ENCODE measurements at places on chromosomes 6 and 20. TPM values are rescaled to one million over a fixed set of nuclear protein-coding genes. Genes with fewer than 3 reads are reported as not detected.

The PSORS1C2 gene
- total RNA-seq, result not detected

The HLA-DRA gene
- total RNA-seq, result 174 TPM

GRCh38 chr20:51469578-51470498 is 72.7 kb downstream of the NFATC2 start:
- no peak for DNase-seq

The GUCA1A gene
- not detected for total RNA-seq

- DNase-seq, result no peak
These were observed 39.4 kb upstream of the PLEKHG1 start for GRCh38 chr6:150560004-150560883.

DNA sequence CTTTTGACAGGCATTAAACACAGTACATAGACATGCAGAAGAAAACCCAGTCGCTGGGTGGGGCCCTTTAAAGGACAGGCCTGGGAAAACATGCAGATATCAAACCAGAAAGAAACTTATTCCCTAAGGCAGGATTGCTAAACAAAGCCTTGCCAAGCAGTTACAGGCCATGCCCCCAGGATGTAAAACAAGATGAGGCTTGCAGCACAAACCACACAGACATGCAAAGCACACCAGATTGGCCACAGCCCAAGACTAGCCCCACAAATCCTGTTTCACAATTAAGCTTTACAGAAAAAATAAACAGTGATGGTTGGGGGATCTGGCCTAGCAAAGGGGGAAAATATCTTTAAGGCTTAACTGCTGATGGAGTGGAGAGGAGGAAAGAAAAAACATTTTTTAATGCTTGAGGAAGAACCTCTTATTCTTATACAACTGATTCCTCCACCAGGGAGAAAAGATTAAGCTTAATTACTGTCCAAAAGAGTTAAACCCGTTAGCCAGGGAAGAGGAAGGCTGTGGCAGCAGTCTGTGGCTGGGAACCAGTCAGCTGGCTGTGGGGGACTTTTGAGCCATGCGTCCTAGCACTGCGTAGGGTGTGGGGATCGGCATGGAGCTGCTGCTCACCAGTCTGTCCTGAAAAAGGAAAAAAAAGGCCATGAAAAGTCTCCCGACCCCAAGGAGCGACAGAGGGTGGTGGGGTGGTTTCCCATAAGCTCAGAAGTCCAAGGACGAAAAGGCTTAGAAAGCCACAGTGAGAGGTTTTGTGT is 28.4 kb downstream of the COL19A1 start:
- DNase-seq, result no peak

GRCh38 chr6:45590696-45591184 is 213.0 kb upstream of the SUPT3H start:
- DNase-seq, result no peak

The IMPG1 gene
- total RNA-seq, result not detected

- DNase-seq, result no peak
These were observed 81.3 kb downstream of the C6orf52 start for GRCh38 chr6:10613077-10613476.

The NKAPL gene
- total RNA-seq, result 3.1 TPM

- DNase-seq, result no peak
These were observed 9.5 kb downstream of the FAM120B start for GRCh38 chr6:170316071-170316470.

GRCh38 chr20:8423482-8423881 is 291.4 kb downstream of the PLCB1 start:
- DNase-seq, result no peak

- no peak for DNase-seq
These were observed 214.0 kb downstream of the WDR27 start for GRCh38 chr6:169487579-169488436.

The TGM2 gene
- 131 TPM for total RNA-seq

DNA sequence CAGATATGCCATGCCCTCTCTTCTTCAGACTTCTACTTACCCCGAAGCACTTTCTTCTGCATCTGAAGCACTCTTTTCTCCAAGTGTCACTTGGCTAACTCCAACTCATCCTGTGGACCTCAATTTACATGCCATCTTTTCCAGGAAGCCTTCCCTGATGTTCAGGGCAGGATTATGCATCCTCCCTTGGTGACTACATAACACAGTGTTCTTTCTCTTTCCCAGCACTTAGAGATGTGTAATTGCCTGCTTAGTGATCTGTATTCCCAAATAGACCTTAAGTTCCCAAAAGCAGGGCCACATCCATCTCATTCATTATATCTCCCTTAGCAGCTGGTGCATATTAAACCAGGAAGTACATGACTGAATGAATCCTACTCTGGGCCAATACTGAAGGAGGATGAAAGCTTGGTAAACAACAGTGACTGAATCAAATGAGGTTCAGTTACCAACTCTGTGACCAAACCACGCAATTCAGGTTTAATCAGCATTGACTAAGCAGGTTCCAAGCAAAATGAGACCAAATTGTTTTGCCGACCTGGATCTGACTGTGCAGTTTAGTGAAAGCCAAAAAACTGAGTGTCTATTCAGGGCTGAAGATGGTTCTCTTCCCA is 121.4 kb upstream of the TCF21 start:
- no peak for DNase-seq

The DUSP22 gene
- 75.0 TPM for total RNA-seq

The MUCL3 gene
- total RNA-seq, result not detected

GRCh38 chr6:28655164-28655563 is 129.5 kb downstream of the GPX5 start:
- DNase-seq, result no peak

DNA sequence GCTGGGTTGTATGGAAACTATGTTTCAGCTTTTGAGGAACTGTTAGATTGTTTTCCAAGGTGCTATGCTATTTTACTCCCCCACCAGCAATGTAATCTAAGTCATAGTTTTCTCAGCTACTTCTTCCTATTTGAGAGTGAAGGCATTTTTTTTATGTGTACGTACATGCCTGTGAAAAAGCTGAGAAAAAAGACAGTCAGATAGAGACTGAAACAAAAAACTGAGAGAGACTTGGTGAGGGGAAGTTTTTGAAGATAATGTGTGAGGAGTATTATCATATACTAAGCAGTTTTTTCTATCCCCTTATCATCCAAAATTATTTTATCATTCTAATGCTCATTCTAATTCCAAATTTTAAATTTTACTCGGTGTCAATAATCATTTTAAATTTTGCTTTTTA is 780.0 kb downstream of the BCKDHB start:
- DNase-seq, result no peak

DNA sequence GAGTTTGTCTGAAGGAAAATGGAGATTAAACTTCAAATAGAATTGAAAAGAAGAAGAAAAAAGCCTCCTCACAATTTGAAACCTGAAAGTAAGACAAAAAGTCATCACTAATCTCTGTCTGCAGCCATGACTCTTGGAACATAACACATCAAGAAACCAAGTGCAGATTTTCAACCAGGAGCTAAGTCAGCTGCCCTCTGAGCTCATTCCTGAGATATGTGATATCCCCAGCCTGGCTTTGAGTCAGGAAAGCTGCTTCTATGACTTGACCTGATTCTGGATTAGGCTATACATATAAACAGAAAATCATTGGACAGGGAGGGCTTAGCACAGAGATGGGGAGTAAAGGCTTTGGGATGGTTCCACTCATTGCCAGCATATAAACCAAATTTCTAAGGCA is 891.4 kb downstream of the TFAP2A start:
- DNase-seq, result no peak

DNA sequence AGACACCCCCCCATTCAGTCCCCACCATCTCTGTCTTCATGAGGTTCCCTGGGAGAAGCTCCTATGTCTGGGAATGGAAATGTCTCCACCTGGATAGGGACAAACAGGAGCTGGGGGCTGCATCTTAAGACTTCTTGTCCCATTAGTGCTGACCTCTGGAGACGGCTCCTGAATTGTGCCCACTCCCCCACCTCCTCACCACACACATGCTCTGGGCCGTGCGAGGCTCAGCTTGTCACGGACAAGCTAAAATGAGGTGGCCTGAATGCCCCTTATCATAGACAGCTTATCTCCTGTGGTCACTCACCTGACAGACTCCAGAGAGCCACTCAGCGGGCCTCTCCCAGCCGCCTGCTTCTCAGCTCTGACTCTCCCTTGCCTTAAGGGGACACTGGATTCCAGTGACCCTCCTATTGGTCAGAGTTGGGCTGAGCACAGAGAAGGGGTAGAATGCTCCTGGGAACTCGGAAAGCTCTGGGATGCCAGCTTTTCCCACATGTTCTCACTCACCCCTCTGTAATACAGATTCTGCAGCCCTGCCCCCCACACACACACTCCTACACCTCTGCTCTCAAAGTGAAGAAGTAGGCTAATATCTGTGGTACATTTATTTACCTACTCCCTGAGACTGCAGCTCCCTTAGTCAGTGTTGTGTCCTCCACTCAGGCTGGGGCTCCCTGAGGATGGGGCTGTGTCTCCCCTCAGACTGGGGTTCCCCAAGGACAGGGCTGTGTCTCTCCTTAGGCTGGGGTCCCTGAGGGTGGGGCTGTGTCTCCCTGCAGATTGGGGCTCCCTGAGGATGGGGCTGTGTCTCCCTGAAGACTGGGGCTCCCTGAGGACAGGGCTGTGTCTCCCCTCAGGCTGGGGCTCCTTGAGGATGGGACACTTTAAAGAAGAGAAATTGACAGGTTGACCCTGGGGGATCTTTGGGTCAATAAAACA is 167.5 kb downstream of the VEGFA start:
- peak; percentile 78 for DNase-seq

DNA sequence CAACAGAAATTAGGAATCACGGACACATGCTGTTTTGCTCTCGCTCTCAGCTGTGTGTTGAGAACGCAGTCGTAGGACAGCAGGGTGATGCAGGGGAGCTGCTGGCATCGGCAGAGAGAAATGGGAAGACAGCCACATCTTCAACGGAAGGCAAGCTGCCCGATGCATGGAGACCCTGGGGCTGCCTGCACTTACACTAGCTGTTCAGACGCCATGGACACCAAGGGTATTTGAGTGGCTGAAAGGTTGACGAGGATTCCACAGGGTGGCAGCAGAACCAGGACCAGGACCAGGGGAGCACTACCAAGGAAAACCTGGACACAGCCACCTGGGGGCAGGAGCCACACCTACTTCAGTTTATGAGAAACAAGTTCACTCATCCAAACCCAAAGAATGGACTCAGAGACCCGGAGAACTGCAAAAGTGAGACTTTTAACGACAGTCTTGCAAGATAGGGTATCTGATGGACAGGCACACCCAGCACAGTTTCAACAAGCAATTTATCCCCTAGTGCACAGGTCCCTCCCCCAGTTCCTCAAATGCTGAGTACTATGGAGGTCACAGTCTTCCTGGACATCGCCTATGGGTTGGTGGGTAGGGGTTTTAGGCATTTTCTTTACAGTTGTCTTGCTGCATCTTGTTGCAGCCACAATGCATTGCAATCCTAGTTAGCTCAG is 56.3 kb upstream of the ENTPD6 start:
- DNase-seq, result no peak

GRCh38 chr6:132259070-132259469 is 142.2 kb downstream of the MOXD1 start:
- no peak for DNase-seq

All from mesenteric fat pad (tissue), 1 donor.